ENCODE measurements at places on chromosomes 12 and 14. TPM values are rescaled to one million over a fixed set of nuclear protein-coding genes. Genes with fewer than 3 reads are reported as not detected.

The CD163L1 gene
- 0.63 TPM for total RNA-seq

The PCNX1 gene
- total RNA-seq = 90.1 TPM

The KCNH5 gene
- not detected for total RNA-seq

The AJUBA gene
- 18.8 TPM for total RNA-seq

The ADCY6 gene
- 51.9 TPM for total RNA-seq

The RNF212B gene
- not detected for total RNA-seq

The PLEKHG7 gene
- 0.36 TPM for total RNA-seq

DNA sequence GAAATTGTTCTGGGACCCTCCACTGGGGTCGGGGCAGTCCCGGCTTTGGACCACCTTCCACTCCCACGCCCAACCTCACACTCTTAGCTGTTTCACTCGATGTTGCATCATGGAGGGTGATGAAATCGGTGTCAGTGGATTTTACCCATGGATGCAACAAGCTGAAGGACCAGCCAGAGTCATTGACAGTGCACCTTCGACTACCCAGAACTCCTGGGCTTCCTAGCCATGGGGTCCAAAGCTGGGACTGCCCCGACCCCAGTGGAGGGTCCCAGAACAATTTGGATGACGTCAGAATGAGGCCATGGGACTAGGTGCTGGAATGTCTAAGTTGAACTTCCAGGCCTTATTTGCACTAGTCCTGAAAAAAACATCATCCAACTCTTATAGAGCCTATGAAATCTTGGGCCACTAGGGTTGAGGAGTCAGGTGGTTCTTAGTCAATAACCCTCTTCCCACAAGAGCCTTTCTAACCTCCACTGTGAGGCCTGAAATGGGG lies 882 bp upstream of the IL23A start:
- no peak for DNase-seq
- H3K4me1 ChIP-seq = peaks cover 4% of the 10 kb centered on the region
- H3K36me3 ChIP-seq = no peaks in the 10 kb centered on the region
- no peaks in the 10 kb centered on the region for H3K27me3 ChIP-seq
- H3K4me3 ChIP-seq = no peak overlapping the region

GRCh38 chr12:89709995-89710872 lies 1.6 kb upstream of the ATP2B1 start:
- peak overlapping the region; percentile 98 for H3K27ac ChIP-seq
- no peaks in the 10 kb centered on the region for H3K27me3 ChIP-seq
- DNase-seq = peak; percentile 60
- H3K4me1 ChIP-seq = no peaks in the 10 kb centered on the region
- H3K4me3 ChIP-seq = peak overlapping the region; percentile 96

GRCh38 chr12:66693901-66694513 lies 15.1 kb upstream of the GRIP1 start:
- no peak overlapping the region for H3K27ac ChIP-seq
- H3K27me3 ChIP-seq = no peaks in the 10 kb centered on the region
- H3K4me1 ChIP-seq = no peaks in the 10 kb centered on the region
- no peak for DNase-seq
- H3K4me3 ChIP-seq = no peak overlapping the region

DNA sequence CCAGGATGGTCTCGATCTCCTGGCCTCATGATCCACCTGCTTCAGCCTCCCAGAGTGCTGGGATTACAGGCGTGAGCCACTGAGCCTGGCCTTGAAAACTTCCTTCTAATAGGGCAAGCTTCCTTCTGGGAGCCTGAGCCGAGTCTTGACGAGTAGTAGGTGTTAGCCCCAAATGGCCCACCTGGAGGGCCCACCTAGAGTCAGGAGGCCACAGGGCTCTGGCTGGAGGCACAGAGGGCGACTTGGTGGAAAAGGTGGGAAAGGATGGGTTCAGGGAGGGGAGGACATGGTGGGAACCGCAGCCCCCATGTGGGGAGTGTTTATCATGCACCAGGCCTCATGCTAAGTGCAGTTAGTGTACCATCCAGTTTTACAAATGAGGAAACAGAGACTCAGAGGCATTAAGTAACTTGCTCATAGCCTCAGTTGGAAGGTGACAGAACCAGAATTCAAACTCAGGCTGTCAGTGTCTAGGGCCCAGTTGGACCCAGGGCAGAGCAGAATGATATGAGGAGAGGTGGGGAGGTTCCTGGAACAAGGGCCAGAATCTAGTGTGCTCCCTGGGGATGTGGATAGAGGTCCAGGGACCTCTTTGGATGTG lies 3.1 kb upstream of the LRP1-AS start:
- H3K27ac ChIP-seq = peak overlapping the region; percentile 57
- H3K27me3 ChIP-seq = no peaks in the 10 kb centered on the region
- peak; percentile 37 for DNase-seq
- H3K36me3 ChIP-seq = no peaks in the 10 kb centered on the region
- no peak overlapping the region for H3K4me3 ChIP-seq
- H3K4me1 ChIP-seq = peaks cover 59% of the 10 kb centered on the region
